ENCODE measurements at places on chromosomes 11 and 22.

DNA sequence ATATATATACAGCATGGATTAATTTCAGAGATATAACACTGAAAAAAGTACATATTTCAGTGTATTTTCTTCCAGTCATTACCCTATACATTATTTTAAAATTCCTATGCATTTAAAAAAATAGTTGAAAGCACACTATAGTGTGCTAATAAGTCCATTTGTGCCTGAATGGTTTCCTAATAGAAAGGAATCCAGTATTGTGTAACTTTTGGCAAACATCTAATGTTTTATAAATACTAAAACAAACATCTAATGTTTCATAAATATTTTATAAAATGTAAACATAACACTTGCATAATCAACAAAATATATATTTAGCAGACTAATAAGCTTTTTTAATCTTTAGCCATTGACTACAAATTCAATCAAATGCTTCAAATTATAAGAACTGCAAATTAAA lies 126.6 kb upstream of the FIBIN start:
- DNase-seq, result no peak

DNA sequence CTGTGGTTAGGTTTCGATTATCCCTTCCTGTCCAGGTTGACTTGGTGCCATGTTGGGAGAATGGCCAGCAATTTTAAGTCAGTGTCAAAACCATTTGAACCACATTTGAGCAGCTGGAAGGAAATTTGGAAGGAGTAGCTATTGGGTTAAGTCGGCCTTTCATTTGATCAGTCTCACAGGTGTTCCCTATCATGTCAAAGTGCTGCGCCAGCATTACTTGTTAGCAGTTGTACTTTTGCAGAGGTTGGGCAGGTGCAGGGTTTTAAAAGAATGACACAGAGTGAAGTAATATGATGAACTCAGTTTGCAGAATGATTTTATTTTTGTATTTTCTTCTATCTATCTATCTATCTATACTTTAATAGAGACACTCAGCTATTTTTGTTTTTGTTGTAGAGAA lies 6.4 kb upstream of the TYMP start:
- DNase-seq, result no peak

- no peak for DNase-seq
Observed at GRCh38 chr22:36171941-36172340, 11.4 kb upstream of the APOL3 start.

DNA sequence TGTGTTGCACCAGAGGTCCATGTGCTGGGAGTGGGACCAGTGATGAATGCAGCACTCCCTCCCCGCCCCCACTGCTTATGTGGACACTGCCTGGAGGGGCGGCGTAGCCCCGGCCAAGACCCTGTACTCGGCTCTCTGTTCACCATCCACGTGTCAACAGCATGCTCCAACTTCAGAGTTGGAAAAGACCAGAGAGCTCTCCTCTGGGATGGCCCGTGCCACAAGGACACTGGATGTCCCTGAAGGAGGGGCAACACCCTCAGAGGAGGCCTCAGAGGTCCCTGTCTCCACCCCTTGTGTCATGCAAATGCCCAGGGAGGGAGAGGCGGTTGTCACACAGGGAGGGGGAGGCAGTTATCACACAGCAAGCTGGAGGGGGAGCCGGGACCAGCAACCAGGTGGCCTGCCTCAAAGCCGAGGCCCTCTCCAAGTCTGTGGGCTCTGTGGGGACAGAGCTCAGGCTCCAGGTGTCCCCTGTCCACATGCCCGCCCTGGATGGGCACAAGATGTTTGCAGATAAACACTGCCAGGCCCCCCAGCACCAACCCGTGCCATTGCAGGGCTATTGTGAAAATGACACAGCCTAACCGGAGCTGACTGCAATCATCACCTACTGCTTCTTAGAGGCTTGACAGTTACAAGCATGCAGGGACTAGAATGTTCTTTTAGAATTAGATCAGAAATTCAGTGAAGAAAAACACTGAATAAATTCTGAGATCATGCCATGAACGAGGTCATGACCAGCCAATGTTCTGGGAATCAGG lies 121.1 kb downstream of the PHF21B start:
- no peak for DNase-seq

- DNase-seq, result no peak
Observed at GRCh38 chr11:64157631-64158394, 8.1 kb downstream of the MACROD1 start.

DNA sequence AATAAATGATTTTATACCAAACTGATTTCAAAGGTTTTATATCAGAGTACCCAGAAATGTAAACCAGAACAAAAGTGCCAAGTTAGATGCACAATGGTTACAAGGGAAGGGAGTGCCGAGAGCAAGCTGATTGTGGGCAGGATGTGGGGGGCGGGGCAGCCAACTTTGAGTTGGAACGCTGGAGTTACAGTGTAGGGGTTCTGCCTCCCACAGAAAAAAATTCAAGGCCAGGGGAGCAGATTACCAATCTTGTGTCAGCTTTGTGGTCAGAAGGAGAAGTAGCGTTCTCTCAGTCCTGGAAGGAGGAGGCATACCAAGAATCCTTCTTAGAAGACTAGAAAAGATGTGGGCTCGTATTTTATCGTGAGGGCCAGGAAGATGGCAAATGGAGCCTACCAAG lies 15.9 kb upstream of the POU2AF2 start:
- no peak for DNase-seq

DNA sequence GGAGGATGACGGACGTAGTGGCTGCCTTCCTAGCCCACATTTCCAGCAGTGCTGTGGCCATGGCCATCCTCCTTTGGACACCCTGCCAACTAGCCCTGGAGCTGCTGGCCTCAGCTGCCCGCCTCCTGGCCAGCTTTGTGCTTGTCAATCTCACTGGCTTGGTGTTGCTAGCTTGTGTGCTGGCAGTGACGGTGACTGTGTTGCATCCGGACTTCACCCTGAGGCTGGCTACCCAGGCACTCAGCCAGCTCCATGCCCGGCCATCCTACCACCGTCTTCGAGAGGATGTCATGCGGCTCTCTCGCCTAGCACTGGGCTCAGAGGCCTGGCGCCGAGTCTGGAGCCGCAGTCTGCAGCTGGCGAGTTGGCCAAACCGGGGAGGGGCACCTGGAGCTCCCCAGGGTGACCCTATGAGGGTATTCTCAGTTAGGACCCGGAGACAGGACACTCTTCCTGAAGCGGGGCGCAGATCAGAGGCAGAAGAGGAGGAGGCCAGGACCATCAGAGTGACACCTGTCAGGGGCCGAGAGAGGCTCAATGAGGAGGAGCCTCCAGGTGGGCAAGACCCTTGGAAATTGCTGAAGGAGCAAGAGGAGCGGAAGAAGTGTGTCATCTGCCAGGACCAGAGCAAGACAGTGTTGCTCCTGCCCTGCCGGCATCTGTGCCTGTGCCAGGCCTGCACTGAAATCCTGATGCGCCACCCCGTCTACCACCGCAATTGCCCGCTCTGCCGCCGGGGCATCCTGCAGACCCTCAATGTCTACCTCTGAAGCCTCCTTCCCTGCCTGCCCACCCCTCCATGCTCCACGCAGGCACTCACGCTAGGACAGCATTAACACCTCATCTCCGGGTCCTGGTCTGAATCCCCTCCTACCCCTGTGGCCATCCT lies 1.6 kb downstream of the RNF26 start:
- peak; percentile 53 for DNase-seq

GRCh38 chr11:117583063-117583801 lies 213.8 kb downstream of the DSCAML1 start:
- no peak for DNase-seq

GRCh38 chr11:63888170-63889086 lies 28.5 kb downstream of the RCOR2 start:
- DNase-seq, result peak; percentile 80

- DNase-seq, result no peak
Observed at GRCh38 chr11:112826788-112827187, 134.4 kb upstream of the NCAM1 start.

GRCh38 chr11:117219001-117219400 lies 12.9 kb downstream of the PCSK7 start:
- DNase-seq, result no peak

GRCh38 chr11:74024261-74025029 lies 15.6 kb upstream of the UCP3 start:
- peak; percentile 86 for DNase-seq

GRCh38 chr22:37907036-37907954 lies 1.2 kb downstream of the MICALL1 start:
- DNase-seq, result no peak

DNA sequence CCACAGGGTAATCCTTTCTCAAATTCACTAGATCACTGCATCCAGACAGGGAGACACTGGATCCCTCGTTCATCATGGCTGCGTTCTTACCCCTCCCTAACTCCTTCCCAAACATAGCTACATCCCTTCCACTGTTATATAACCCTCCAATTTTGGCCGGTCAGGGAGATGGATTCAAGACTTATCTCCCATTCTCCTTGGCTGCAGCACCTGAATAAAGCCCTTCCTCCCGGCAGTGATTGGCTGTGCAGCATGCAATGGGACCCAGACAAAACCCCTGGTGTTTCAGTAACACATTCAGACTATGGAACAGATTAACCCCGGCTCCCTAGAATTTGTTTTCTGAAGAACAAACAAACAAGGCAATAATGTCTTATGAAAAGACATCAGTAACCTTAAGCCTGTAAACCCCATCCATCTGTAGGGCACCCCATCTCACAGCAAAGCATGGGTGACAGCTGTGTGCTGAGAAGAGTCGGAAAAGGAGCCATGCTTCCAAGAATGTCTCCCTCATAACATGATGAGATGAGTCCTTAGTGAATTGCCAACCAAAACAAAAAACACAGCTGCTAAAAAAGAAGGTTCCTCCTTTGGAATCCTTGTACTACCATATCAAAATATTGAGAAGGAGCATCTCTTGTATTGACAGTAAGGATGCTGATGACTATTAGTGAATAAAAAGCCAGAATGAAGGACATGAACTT lies 5.0 kb downstream of the MIF start:
- no peak for DNase-seq

- DNase-seq, result no peak
Observed at GRCh38 chr22:25465949-25466348, 98.5 kb upstream of the GRK3 start.

DNA sequence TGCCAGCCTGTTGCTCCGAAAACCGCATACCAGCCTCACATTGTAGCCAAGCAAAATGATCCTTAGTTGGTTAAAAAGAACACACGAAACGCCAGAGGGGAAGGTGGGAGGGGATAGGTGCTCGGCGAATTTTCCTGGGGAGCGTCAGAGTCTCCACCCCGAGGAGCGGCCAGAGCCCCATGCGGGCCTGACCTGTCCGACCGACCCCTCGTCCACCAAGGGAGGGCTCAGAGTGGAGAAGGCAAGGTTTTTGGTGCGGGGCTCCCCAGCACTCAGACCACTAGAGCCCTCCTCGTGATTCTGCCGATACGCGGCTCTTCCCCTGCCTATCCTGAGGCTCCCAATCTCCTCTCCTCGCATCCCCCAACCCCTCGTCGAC lies 39.6 kb downstream of the DIXDC1 start:
- DNase-seq, result no peak

- no peak for DNase-seq
Observed at GRCh38 chr11:69637941-69638871, 2.8 kb upstream of the CCND1 start.

DNA sequence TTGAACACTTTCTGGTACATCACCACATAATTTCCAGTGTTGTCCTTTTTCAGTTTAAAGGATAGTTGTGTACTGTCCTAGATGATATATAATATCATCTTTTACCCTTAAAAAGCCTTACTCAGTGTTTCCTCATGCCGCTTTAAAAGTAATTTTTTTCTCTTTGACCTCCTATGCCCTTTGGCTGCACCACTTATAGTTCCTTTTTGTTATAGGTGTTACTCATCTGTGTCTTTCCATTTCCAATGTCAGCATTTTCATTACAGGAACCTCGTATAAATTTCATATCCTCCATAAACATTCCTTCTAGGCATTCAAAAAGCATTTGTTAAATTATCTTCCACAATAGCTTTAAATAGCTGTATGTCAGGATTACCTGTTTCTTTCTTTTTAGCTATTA lies 40.8 kb downstream of the USP47 start:
- DNase-seq, result no peak

DNA sequence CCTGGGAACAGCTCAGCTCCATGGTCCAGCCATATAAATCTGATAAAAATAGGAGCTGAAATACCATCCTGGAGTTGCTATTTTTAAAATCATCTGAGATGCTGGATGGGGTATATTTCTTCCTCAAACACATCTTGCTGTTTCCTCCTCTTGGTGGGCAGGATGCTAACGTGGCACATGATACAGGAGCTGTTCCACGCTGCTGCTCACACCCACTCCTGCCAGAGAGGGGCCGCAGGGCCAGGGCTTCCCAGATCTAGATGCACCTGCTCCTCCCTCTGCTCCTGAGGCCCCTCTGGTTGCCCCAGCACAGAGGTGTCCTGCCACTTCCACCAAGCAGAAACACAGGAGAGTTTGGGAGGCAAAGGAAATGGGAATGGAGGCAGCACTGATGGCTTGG lies 3.3 kb upstream of the ST3GAL4 start:
- DNase-seq, result no peak

- DNase-seq, result no peak
Observed at GRCh38 chr22:23369054-23369685, 188.9 kb downstream of the BCR start.

DNA sequence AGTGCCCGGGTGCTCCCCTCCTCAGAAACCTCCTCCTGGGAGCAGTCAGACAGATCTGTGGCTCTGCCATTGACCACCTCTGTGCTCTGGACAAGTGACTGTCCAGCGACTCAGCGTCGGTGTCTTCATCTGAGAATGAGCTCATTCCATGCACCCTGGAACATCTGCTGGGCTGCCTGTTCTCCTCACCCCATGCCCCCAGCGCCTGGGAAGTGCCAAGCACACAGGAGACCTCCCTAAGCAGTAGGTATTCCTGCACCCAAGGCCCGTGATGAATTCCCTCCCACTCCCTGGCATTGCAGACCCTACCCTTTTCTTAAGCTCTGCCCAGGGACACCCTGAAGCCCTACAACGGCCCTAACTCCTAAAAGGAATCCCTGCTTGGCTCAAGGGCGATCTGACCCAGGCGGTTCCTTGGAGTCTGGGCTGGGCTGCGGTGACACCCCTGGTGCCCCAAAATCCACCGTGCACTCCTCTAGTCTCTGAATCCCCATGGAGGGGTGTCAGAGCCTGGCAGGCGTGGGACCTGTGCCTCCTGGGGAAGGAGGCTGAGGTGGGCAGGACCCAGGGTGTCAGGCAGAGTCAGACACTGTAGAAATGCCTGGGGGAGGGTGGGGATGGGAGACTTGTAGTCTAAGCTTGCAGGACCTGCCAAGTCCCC lies 92.0 kb downstream of the CEP164 start:
- no peak for DNase-seq

- DNase-seq, result no peak
Observed at GRCh38 chr11:969651-970205, 44.1 kb downstream of the AP2A2 start.

DNA sequence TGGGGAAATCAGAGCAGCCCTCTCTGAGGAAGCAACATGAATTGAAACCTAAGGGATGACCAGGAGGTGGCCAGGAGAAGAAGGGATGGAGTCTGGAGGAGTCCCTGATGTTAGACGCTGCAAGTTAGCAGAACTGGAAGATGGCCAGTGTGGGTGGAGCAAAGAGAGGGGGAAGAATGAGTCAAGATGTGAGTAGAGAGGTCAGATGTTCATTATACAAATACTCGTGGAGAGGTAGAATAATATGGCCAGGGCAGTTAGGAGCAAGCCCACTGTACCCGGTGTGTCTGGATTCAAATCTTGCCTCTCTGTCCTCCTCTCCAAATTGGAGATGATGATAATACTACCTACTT lies 242.0 kb downstream of the TENM4 start:
- DNase-seq, result no peak

GRCh38 chr11:68680541-68681231 lies 3.7 kb upstream of the GAL start:
- no peak for DNase-seq
